A549 (cell line): ENCODE measurements at places on chromosomes 1 and 21.

GRCh38 chr1:200178340-200178739 is 150.8 kb downstream of the NR5A2 start:
- no peak for DNase-seq

DNA sequence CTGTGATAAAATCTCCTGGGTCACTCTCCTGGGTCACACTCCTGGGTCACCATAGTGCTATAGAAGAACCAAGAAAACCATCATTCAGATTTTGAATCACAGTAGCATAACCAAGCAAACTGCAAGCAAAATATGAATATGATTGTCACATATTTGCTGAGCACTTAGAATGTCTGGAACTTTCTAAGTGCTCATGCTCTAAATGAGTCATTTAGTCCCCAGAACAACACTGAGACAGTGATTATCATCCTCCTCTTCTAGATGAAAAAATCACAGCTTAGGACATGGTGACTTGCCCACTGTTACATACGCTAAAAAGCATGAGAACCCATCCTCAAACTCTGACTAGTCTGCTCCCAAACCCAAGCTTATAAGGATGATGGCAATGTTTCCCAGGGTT is 39.5 kb upstream of the DDAH1 start:
- DNase-seq = no peak

DNA sequence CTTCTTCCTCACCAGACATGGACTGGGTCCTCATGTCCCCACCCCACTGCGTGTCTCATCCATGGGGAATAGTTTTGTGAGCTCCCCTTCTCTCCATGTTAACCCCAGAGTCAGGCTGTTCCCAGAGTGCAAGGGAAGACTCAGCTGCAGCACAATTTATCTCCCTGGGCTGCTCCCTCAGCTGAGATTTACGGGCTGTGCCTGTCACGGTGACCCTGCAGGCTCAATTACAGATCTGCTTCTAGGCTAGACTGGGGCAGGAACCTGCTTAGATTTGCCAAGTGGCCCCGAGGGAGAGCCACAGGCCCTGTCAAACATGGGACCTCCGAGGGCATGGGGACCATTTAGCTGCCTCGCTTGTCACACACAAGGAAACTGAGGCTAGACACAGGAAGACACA is 37.8 kb downstream of the CDCP2 start:
- DNase-seq = no peak

GRCh38 chr1:196649990-196650389 is 1.9 kb upstream of the CFH start:
- DNase-seq = no peak

GRCh38 chr1:41378999-41379737 is 17.9 kb downstream of the FOXO6 start:
- DNase-seq = no peak

- DNase-seq = no peak
These were observed 133.9 kb downstream of the LMX1A start for GRCh38 chr1:165222580-165222979.

DNA sequence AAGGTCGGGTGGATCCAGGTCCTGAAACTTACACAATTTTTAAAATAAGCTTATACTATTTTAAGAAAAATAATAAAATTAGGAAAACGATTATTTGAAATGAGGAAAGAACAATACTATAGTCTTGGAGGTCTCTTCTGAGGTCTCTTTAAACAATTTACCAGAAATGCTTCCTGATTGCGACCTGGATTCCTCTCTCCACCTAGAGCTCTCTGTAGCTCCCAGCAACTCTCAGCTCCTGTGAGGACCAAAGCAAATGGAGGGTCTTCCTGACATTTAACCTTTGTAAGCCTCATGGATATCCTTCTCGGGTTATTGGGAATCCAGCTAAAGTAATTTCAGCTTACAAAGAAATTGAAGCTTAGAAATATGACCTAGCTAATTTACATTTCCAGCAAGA is 886 bp downstream of the BTBD8 start:
- no peak for DNase-seq

- no peak for DNase-seq
These were observed 378.0 kb upstream of the VAMP3 start for GRCh38 chr1:7393136-7393535.
